ENCODE measurements at places on chromosomes 7 and 10.

DNA sequence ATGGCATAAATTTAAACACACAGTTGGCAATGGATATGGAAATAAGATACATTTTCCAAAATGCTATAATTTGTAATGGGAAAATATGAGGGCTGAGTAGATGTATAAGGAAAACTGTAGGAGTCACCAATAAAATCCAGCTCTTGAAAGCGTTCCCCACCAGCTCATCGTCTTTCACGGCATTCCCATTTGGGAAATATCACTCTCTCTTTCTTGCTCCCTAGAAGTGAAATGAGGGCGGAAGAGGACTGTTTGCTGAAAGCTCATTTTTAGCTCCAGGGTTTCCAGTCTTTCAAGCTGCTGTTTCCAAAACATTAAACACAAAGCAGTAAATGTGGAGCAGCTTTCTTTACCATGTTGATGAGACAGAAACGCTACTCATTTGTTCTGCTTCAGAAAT is 104.6 kb upstream of the SFMBT2 start:
- DNase-seq, result no peak

DNA sequence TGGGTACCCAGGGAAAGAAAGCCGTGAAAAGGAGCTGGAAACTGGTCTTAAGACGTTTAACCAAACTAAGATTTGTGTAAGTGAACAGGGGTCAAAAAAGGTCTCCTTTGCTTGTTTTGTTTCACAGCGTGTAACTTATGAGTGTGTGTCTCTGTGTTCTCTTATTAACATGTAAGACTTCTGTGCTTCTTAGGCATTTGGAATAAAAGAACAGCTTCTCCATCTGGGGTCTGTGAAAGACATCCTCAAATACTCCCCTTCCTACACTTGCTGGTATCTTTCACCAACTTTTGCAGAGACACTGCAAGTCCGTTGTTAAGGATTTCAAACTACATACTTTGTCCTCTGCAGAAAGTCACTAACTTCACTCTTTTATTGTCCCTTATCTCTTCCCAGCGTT is 615 bp upstream of the NEUROD6 start:
- DNase-seq, result no peak

- DNase-seq, result no peak
Measured at GRCh38 chr10:113124724-113125123, 174.7 kb downstream of the TCF7L2 start.

DNA sequence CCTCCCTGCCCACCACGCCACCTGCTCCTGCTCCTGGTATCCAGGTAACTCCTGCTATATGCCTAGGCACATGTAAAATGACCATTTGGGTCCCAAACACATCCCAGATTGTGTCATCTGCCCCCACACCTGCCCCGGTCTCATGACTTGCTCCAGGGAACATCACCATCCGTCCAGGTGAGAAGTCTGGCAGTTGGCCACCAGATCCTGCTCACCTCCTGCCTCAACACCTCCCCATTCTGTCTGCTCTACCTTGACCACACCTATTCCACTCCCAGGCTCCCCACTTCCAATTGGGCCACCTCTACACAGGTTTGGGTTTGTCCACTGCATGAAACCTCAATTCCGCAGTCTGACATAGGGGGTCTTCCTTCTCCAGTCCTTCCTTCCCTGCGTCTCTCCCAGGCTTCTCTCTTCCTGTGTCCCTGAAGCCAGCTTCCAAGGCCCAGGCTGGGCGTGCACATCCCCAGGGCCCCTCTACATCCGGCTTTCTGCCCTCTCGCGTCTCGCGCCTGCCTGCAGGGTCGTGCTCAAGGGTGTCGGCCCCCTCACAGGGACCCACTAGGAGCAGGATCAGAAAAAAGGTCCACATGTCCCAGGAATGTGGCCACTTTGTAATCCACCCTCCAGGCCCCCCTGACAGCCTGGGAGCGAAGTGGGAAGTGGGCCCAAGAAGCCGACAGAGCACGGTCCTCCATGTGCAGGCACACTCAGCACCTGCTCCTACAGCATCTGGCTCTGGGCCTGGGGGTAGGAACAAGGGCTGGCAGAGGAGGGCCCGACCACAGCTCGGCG is 49.3 kb upstream of the DAGLB start:
- no peak for DNase-seq

DNA sequence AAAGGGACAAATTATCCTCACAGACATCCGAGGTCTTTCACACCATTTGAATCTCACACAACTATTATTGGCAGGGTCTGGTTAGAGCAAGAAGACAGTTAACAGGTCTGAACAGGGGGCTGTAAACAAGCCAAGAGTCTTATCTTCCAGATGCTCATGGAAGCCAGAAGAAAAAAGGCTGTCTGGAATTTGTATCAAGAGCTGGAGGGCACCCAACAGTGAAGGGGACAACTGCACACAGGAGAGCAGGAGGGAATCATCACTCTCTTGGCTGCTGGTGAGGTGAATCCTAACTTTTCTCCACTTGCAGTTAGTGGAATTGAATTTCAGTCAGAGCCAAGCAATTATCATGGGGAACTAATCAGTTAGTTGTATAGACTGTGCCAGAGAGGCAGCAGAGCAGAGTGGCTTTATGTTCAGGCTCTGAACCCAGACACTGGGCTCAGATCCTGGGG is 880.2 kb upstream of the AUTS2 start:
- DNase-seq, result no peak

DNA sequence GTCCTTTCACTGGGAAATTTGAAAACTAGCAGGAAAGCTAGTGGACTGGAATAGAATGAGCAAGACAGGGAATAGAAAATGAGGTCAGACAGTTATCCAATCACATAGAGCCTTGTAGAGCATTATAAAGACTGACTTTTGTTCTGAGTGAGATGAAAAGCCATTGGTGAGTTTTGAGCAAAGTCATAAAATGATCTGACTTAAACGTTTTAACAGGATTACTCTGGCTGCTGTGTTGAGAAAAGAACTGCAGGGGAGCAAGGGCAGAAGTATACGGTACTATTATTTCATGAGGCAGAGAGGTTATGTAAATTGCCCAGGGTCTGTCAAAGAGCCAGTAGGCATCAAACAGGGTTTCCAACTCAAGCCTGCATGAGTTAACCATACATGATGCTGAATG is 393.4 kb downstream of the TFEC start:
- DNase-seq, result no peak

DNA sequence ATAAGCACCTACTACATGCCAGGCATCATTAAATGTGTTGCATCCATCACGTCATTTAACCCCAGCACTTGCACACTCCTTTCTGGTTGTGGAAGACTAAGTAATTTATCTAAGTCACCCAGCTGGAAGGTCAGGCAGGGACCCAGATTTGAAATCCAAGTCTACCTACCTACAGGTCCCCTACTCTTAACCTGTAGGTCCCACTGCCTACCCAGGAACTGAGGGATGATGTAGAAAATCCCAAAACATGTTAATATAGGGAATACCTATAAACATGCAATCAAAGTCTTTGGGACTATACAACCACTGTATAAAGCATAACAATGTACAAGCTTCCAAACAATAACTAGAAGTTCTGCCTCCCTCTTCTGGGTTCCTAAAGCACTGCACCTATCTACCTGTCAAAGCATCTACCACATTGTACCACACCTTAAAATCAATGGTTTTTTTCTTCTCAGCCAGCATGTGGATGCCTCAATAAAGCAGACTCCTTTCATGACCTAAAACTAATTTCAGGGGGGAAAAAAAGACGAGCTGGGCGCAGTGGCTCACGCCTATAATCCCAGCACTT is 5.6 kb downstream of the IL6 start:
- DNase-seq, result no peak

DNA sequence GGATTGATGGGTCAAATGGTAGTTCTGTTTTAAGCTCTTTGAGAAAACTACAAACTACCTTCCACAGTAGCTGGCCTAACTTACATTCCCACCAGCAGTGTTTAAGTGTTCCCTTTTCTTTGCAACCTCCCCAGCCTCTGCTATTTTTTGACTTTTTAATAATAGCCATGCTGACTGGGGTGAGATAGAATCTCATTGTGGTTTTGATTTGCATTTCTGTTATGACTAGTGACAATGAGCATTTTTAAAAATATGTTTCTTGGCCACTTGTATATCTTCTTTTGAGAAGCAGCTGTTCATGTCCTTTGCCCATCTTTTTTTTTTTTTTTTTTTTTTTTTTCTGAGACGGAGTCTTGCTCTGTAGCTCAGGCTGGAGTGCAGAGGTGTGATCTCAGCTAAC is 155.2 kb upstream of the BMPER start:
- no peak for DNase-seq

DNA sequence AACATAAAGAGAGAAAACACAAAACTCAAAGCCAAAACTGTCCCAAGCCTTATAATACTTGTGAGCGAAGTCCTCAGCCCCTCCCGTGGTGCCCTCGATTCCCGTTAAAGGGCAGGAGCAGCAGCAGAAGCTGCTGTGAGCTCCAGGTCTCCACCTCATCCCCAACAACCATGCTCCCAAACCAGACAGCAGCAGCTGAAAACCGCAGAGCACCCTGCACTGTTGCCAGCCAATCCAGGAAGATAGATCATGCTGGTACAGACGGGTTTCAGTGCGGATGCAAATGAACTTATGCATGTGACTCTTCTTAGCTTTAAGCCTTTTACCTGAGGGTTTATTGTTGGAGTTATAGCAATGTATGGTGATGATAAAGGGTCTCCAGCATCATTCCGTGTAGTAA is 97.9 kb downstream of the DNAJB6 start:
- no peak for DNase-seq

DNA sequence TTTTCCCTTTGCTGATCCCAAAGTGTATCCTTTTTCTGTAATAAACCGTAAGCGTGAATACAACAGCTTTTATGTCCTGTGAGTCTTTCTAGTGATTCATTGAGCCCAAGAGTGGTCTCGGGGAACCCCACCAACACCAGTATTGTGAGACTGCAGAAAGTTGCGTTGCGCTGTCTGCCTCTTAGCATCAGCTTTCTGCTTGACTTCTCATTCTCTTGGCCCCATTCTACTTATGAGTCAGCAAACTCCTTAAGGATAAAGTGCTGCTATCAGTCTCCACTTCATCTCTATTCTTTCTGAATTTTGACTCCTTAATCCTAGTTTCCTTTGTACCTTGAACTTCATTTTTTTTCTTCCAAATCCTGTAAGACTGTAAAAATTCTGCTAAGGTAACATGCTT is 184.3 kb upstream of the MBL2 start:
- DNase-seq, result no peak

GRCh38 chr7:37418381-37418780 is 30.3 kb downstream of the ELMO1 start:
- no peak for DNase-seq

DNA sequence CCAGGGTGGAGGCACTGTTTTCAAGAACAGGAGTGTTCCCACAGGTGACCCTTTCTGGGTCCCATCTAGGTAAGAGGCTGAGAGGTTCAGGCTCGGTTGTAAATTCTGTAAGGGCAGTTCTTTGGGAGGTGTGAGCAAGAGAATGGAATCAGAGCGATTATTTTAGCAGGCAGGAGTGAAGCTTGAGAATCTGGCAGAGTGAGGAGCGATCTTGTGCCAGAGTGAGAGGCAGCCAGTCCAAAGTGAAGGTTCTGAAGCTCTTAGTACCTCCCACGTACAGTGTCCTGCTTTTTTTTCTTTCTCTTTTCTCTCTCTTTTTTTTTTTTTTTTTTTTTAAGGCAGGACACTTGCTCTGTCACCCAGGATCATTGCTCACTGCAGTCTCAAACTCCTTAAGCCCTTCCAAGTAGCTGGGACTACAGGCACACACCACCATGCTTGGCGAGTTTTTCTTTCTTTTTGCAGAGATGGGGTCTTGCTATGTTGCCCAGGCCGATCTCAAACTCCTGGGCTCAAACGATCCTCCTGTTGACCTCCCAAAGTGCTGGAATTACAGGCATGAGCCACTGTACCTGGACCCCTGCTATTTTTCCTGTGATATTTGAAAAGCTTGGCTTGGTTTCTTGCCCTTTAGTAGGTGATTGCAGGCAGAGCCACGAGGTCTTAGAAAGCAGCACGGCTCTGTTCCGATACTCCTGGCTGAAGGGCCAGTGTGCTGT is 10.9 kb downstream of the POR start:
- DNase-seq, result no peak
